ENCODE measurements at places on chromosomes 6 and 20.
A peak's percentile ranks its signal among the peaks of the same experiment; 100 is the strongest.

DNA sequence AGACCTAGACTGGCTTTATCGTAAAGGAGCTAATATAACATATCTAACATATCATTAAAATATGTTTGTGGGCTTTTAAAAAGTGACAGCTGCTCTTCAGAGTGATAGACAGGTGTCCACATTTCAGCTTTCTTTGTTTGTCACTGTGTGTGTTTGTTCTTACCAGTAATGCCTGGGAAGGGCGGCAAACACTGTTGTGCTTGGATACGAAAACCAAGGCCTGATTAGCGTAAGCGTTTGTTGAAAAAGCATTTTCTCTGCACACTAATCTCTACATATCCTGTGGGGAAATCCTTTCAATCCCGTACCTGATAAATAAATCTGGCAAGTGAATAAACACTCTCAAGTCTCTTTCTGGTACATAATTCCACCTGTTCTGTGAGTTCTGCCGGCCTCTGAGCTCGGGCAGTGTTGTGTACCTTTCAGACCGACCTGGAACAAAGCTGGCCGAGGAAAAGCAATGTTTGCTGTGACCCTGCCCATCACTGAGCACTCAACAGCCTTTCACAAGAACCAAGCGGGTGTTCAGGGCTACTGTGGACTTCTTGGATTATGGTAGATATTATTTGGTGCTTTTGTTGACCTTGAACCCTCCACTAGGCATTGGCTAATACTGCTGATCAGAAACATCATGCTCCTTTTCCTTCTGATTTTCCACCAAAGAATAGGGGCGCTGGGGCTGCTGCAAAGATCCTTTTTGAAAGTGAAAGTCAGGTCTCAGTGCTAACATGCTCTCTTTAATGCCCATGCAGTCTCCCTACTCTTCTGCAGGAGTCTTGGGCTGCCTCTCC is 100.4 kb downstream of the CD83 start:
- DNase-seq, result no peak

- no peak for DNase-seq
Observed at GRCh38 chr20:63161176-63161651, 54.7 kb downstream of the YTHDF1 start.

GRCh38 chr6:99850841-99851240 is 143.2 kb downstream of the MCHR2 start:
- no peak for DNase-seq

DNA sequence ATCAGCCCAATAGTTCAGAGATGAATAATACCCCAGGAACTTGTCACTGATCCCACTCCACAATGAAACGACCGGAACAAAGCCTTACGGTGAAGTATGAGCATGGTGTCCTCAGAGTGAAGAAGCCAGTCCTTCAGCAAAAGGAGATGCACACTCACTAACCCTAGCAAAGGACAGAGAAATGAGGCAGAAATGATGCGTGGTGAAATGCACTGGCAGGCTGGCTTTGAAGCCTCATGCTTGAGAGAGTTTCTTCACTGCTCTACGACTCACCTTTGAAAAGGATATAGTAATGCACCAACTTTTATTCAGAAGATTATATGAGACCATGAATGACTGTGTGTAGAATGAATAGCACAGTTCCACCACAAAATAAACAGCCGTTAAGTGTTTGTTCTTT is 74.8 kb downstream of the PHACTR1 start:
- DNase-seq, result no peak

DNA sequence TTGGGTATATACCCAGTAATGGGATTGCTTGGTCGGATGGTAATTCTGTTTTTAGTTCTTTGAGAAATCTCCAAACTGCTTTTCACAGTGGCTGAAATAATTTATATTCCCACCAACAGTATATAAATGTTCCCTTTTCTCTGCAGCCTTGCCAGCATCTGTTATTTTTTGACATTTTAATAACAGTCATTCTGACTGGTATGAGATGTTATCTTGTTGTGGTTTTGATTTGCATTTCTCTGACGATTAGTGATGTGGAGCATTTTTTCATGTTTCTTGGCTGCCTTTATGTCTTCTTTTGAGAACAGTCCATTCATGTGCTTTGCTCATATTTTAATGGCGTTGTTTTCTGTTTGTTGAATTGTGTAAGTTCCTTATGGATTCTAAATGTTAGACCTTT is 641.6 kb downstream of the HACE1 start:
- DNase-seq, result peak; percentile 10

- DNase-seq, result no peak
Observed at GRCh38 chr6:64258302-64258701, 622.7 kb downstream of the PHF3 start.

GRCh38 chr6:87832025-87832825 is 130.2 kb upstream of the AKIRIN2 start:
- peak; percentile 10 for DNase-seq

GRCh38 chr6:34223381-34223955 is 13.2 kb upstream of the HMGA1 start:
- no peak for DNase-seq

- no peak for DNase-seq
Observed at GRCh38 chr6:72081871-72082270, 195.5 kb downstream of the RIMS1 start.

DNA sequence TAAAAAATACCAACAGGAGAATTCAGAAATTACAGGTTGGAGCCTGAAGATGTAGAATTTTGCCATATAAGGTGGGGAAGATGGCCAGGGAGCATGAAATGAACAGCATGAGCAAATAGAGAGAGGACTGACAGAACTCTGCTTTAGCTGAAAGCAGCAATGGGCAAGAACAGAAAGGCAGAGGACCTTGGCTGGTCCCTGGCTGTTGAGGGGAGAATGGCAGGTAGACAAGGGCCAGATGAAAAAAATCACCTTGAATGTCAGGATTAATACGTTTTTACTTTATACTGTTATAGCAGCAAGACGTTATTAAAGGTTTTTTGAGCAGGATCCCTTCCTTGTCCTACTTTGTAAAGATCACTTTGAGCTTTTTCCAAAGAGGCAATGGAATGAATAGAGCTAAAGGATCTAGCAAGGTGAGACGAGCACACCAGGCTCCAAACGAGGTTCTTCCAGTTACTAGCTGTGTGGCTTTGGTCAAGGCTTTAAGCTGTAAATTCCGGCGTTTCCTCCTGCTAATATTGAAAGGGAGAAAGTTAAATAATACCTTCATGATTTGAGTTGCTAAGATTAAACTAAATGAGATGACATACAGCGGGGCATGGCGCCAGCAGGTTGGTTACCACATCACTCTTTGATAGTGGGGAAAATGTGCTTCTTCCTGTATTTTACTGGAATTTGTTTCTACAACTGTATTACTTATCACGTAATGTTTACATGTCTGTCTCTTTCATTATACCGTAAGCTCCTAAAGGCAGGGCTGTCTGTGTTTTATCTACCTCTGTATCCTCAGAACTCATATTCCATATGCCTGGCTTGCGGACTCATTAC is 776 bp downstream of the PPIL1 start:
- no peak for DNase-seq

DNA sequence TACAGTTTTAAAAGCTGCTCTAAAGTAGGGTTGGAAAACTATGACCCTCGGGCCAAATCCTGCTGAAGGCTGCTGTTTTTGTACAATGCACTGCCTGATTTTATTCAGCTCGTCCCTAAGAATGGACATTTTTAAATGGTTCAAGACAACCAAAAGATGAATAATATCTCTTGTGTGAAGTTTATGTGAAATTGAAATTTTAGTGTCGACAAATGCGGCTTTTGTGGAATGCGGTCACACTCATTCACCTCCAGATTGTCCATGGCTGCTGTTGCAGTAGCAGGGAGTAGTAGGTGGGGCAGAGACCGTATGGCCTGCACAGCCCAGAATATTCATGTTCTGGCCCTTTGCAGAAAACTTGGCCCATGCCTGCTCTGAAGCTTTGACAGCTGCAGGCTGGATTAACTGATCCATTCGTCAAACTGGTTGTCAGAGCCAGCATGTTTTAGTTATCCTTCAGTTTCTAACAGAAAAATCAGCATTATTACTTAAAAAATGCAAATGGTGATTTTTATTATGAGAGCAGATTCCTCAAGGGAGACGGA is 91.6 kb downstream of the PSMG4 start:
- DNase-seq, result no peak

Measured in thymus (tissue), 14 donors.